ENCODE measurements at places on chromosomes 6 and 20. TPM values are rescaled to one million over a fixed set of nuclear protein-coding genes. Genes with fewer than 3 reads are reported as not detected.

The ECT2L gene
- not detected for polyA plus RNA-seq

The SLC22A2 gene
- 1.5 TPM for polyA plus RNA-seq

The IDH3B gene
- 128 TPM for polyA plus RNA-seq

The OR2H1 gene
- polyA plus RNA-seq: not detected

The DOK5 gene
- polyA plus RNA-seq: 9.8 TPM

The HEY2 gene
- 0.40 TPM for polyA plus RNA-seq

The FKBP1C gene
- polyA plus RNA-seq: 0.30 TPM

The TRAPPC3L gene
- not detected for polyA plus RNA-seq

DNA sequence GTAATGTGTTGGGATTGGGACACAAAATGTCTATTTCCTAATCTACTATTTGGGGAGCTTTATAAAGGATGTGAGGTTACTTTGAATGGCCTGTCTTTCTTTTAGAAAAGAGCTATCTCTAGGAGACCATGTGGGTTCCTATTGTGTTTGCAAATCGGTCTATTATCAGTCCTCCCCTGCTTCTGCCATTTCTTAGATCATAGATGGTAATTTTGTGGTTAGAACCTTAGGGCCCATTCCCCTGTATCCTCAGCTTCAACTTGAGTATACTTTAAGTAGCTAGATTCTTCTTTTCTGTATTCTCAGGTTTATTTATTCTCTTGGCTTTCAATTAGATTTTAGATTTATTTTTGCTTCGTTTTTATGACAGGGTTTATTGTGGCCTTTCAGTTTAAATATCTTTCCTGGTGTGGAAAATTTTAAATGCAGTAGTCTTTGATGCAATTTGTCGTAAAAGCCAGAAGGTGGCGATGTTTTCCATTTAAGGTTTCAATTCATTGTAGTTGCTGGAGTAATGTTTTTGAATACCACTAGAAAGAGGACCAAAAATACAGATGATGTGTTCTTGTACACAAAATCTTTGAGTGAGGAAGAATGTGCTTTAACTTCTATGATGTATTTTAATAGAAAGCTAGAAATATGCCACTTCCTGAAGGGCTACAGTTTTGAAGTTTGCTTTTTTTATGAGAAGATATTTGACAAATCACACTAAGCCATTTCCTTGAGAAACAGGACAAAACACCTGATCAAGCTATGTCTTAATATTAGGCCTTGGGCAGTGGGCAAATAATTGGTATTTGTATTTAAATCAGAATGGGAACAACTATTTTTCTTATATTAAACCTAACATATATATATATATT lies 20.3 kb downstream of the TBPL1 start:
- no peak overlapping the region for H3K4me3 ChIP-seq
- H3K36me3 ChIP-seq: no peaks in the 10 kb centered on the region
- peak; percentile 67 for DNase-seq
- no peaks in the 10 kb centered on the region for H3K4me1 ChIP-seq

DNA sequence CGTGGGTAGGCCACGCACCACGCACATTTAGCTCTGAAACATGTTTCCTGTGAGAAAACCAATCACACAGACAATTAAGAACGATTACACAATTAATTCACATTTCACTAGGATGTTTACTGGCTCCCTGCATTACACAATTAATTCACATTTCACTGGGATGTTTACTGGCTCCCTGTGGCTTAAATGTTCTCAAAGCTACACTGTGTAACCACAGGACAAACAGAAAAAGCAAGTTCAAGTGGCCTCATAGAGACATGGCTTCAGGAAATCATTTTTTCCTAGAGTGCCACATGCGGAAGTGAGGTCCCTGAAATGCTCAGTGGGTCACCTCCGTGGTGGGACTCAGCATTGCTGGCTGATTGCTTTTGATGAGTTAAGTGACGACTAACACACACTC lies 61.7 kb upstream of the XRN2 start:
- H3K36me3 ChIP-seq: no peaks in the 10 kb centered on the region
- DNase-seq: no peak
- H3K4me3 ChIP-seq: no peak overlapping the region
- H3K4me1 ChIP-seq: no peaks in the 10 kb centered on the region
- no peaks in the 10 kb centered on the region for H3K27me3 ChIP-seq

DNA sequence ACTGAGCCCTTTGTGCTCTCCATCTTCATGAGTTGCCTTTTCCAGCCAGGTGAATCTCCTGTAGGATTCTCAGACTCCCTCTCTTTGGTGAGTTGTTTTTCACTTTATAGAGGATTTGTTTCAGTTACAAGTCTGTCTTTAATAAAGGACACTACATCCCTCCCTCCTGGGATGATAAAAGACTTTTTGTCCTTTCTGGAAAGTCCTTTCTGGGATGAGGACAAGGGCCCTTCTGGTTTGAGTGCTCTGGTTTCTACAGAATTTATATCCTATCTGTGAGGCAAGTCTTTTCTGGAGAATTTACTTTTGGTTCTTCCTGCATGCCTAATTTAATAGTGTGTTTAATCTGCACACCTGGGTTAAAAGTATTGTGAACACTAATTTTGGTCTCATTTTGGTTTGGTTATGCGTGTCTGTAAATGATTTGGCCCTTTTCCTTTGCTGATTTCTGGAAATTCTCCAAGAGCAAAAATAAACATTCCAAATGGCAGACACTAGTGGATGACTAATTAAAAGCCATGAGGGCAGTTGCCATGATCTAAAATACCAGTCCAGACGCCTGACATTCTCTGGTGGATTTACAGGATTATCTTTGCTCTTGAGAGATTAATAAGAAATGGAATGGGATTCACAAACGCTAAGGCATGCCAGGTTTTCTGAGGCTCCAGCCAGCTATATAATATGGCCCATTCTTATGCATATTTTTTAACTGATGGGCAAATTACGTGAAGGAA lies 44.8 kb downstream of the TCP11 start:
- DNase-seq: peak; percentile 20
- H3K4me3 ChIP-seq: no peak overlapping the region
- no peaks in the 10 kb centered on the region for H3K27me3 ChIP-seq
- H3K27ac ChIP-seq: peak overlapping the region; percentile 59
- no peaks in the 10 kb centered on the region for H3K36me3 ChIP-seq

DNA sequence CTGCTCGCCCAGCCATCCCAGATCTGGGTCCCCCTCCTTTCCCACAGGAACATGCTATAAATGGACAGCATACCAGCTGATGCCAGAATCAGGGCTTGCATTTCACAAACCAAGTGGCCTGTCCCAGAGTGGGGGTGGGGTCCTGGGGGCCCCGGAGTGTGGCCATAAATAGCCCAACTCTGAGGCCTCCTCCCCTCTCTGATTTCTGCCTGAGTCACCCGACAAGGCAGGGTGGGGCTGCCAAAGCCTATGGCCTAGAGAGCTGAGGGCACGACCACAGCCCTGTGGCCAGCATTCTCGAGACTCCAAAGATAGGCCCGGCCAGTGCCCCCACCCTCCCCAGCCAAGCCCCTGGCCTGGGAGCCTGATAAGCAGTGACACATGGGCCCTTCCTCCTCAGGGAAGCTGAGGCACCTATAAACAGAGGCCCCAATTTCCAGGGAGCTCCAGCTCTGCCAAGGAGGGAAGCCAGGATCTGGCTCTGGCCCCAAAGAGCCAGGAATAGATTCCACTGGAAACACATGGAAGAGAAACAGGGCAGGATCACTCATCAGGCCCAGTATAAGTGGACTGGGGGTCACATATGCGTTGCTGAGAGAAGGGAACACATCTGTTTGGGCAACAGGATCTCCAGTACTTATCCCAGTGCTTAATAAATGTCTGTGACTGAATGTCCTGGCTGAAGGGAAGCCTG lies 20.3 kb downstream of the SNTA1 start:
- H3K27ac ChIP-seq: peak overlapping the region; percentile 65
- H3K4me1 ChIP-seq: peaks cover 10% of the 10 kb centered on the region
- no peaks in the 10 kb centered on the region for H3K36me3 ChIP-seq
- no peaks in the 10 kb centered on the region for H3K27me3 ChIP-seq
- H3K4me3 ChIP-seq: no peak overlapping the region

GRCh38 chr20:24018796-24019195 lies 30.2 kb upstream of the GGTLC1 start:
- H3K4me3 ChIP-seq: no peak overlapping the region
- H3K27ac ChIP-seq: no peak overlapping the region
- peaks cover 5% of the 10 kb centered on the region for H3K27me3 ChIP-seq
- no peaks in the 10 kb centered on the region for H3K36me3 ChIP-seq
- DNase-seq: peak; percentile 9
- no peaks in the 10 kb centered on the region for H3K4me1 ChIP-seq

DNA sequence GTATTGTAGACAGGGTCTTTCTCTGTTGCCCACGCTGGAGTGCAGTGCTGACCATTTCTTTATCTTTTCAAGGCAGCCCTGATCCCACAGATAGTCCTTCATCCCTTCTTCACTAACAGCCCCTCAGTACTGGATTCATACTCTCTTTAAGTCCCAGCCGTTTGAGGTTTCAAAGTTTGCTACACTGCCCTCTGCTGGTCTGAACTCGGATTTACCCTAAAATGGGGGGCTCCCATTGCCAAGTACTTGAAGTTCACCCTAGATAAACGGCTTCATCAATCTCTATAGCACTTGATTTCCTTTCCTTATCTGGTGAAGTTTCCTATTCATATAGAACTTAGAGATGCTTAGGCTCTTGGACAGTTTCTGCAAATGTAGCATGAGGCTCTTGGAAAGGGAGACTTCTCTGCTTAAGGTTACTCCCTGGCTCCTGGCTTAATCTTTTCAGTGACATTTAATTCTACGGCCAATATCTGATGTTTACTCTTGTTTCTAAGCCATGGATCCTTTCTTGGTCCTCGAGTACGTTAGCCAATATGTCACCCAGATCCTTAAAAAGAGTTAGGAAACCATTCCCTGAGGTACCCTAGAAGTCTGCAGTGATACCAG lies 21.4 kb upstream of the PREP start:
- peak; percentile 69 for DNase-seq
- H3K4me1 ChIP-seq: peaks cover 8% of the 10 kb centered on the region
- no peaks in the 10 kb centered on the region for H3K27me3 ChIP-seq
- no peak overlapping the region for H3K27ac ChIP-seq
- no peaks in the 10 kb centered on the region for H3K36me3 ChIP-seq
- no peak overlapping the region for H3K4me3 ChIP-seq

DNA sequence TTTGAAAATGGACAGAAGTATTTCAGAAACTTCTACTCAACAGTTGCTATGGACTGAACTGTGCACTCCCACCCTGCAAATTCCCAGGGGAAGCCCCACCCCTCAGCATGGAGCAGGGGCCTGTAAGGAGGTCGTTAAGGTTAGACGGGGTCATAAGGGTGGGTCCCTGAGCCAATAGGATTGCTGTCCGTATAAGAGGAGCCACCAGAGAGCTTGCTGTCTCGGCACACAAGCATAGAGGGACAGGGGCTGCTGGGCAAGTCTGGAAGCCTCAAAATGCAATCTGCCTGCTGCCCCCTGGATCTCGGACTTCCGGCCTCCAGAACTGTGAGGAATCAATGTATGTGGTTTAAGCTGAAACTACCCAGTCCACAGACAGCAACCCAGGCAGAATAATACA lies 37.4 kb upstream of the AFDN start:
- no peaks in the 10 kb centered on the region for H3K36me3 ChIP-seq
- no peak overlapping the region for H3K27ac ChIP-seq
- H3K27me3 ChIP-seq: no peaks in the 10 kb centered on the region
- peaks cover 21% of the 10 kb centered on the region for H3K4me1 ChIP-seq
- H3K4me3 ChIP-seq: no peak overlapping the region
- DNase-seq: no peak

- no peaks in the 10 kb centered on the region for H3K4me1 ChIP-seq
- no peaks in the 10 kb centered on the region for H3K36me3 ChIP-seq
- no peak overlapping the region for H3K4me3 ChIP-seq
- H3K27me3 ChIP-seq: no peaks in the 10 kb centered on the region
- no peak overlapping the region for H3K27ac ChIP-seq
These were observed 13.0 kb downstream of the PIM1 start for GRCh38 chr6:37182736-37183590.

DNA sequence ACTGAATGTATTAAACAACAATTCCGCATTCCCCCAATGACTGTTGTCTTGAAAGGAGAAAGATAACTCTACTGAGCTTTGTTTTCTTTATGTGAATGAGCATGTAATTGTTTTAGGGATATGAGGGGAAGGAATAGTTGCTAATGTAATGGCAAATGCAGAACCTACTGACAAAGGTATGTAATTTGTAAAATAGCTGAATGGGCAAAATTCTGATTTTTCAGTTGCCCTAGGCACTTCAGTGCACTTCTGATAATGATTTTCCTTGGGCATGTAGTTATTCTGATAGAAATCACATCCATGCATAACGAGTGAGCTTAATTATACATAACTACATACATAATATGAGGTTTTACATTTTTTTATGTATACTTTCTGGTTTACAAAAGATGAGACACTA lies 53.4 kb upstream of the FOXO3 start:
- DNase-seq: no peak
- H3K27ac ChIP-seq: no peak overlapping the region
- H3K36me3 ChIP-seq: no peaks in the 10 kb centered on the region
- no peak overlapping the region for H3K4me3 ChIP-seq

GRCh38 chr6:118669561-118669960 lies 18.2 kb upstream of the CEP85L start:
- no peaks in the 10 kb centered on the region for H3K27me3 ChIP-seq
- peak overlapping the region; percentile 36 for H3K27ac ChIP-seq
- H3K4me1 ChIP-seq: peaks cover 21% of the 10 kb centered on the region

- H3K27ac ChIP-seq: no peak overlapping the region
- H3K27me3 ChIP-seq: no peaks in the 10 kb centered on the region
- no peaks in the 10 kb centered on the region for H3K4me1 ChIP-seq
These were observed 286.2 kb upstream of the EXOC2 start for GRCh38 chr6:978937-979685.

GRCh38 chr6:157265635-157266034 lies 57.7 kb downstream of the TMEM242 start:
- H3K27me3 ChIP-seq: no peaks in the 10 kb centered on the region
- no peak overlapping the region for H3K4me3 ChIP-seq
- H3K4me1 ChIP-seq: peaks cover 6% of the 10 kb centered on the region
- H3K36me3 ChIP-seq: no peaks in the 10 kb centered on the region
- DNase-seq: no peak
- H3K27ac ChIP-seq: no peak overlapping the region

DNA sequence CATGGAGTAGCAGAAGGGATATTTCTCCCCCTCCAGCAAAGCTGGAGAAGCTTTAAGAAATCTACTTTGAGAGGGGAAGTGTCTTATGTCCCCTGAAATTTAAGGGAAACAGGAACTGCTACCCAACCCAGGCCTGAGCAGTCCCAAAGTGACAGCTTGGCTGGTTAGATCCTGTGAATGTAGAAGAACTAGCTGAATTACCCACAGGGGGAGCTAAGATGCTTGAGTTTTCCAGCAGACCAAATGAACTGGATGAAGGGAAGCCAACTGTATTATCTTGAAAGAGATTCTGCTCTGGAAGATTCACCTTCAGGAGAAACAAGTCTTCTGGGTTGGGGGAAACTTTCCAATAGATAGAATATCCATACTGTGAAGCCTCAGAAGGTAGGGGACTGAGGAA lies 303.3 kb upstream of the MMS22L start:
- H3K27me3 ChIP-seq: no peaks in the 10 kb centered on the region
- H3K4me3 ChIP-seq: no peak overlapping the region
- DNase-seq: peak; percentile 27
- no peak overlapping the region for H3K27ac ChIP-seq
- H3K4me1 ChIP-seq: no peaks in the 10 kb centered on the region
- H3K36me3 ChIP-seq: no peaks in the 10 kb centered on the region

GRCh38 chr6:105994591-105995390 lies 91.3 kb upstream of the PRDM1 start:
- H3K27ac ChIP-seq: peak overlapping the region; percentile 88
- H3K36me3 ChIP-seq: no peaks in the 10 kb centered on the region
- H3K4me1 ChIP-seq: peaks cover 13% of the 10 kb centered on the region
- peak; percentile 51 for DNase-seq
- H3K27me3 ChIP-seq: peaks cover 64% of the 10 kb centered on the region
